CD8-positive, alpha-beta memory T cell (primary cell): ENCODE measurements at places on chromosomes 12 and 14.

DNA sequence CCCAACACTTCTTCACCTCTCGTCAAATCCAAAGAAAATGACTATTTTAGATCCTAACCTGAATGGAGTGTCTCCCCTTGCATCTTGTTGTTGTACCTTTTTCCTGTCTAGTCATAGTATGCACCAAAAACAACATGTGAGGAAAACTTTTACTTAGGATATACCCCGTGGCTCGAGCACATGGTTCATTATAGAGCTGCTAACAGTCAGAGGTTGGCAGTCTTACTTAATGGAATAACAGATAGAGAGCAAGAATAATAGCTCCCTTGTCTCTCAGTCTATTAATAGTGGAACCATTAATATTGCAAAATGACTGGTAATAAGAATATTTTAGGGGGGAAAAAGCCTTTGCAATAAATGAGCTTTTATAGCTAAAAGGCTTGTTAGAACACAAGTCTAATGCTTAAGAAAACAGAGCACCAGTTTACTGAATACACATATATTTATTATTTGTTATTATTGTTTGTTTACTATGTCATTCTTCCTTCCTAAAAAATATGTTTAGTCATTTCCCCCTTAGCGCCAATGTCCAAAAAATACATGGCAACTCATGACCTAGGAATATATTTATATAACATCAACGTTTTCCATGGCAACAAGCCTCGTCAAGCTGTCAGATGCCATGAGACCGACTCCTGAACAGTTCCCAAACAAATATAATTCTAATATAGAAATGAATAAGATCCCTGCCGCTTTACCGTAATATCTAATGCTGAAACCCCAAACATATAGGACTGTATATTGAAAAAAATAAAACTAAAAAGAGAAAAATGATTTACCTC, 592.4 kb downstream of the SOX5 start:
- DNase-seq, result no peak

GRCh38 chr12:130120012-130120805, 42.1 kb upstream of the FZD10 start:
- no peak for DNase-seq

DNA sequence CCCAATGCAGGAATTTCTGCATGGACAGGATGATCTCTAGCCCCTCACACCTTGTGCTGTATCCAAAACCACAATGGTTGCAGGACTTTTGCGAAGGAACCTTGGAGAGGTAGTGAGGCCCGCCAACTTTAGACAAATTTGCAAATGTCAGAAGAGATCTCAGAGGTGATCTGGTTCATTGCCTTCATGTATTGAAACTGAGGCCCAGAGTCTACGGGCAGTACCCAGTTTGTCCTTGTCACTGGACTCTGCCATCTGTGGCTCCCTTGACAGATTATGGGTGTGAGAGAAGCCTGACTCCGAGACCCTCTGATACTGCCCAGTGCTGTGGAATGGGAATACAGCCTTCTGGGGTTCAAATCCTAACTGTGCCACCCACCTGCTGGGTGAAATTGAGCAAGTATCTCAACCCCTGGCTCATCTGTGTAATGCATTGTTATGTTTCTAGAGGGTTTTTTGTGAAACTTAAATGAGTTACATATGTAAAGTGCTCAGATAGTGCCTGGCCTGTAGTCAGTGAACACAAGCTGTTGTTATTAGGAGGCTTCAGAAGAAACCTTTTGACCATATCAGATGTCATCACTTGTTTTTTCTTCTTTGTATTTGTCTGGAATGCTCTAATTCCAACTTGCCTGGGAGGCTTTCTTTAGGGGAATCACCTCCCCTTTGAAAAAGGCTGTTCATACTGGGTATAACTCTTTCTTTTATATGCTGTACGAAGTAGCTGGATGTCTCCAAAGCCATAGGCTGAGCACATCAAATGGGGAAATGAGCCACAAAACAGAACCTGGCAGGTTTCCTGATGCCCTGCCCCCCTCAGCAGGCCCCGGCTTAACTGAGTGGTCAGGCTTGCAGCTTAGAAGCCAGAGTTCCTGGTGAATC, 71.4 kb upstream of the SRSF5 start:
- DNase-seq, result no peak

DNA sequence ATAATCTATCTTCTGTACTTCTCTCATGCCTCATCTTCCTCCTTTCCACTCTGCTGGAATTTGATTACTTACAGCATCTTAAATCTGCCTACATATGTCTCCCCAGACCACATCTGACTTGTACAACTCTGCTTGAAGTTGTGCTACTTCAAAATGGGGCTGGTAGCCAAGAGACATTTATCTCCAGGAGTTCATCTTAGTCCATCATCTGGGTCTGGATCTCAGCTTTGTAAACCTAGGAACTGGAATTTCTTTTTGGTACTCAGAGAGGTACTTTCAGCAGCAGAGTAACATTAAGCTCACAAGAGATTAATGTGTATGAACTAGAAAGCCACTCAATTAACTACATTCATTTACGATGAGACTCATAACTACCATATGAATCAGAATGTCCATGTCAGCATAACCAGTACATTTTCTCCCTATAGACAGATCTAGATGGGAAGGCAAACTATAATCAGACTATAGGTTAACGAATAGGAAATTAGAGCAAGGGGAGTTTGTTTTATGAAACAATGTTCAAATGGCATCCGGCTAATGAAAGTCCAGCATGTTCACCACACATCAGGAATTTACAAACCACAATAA, 178.8 kb downstream of the CEP128 start:
- DNase-seq, result no peak

DNA sequence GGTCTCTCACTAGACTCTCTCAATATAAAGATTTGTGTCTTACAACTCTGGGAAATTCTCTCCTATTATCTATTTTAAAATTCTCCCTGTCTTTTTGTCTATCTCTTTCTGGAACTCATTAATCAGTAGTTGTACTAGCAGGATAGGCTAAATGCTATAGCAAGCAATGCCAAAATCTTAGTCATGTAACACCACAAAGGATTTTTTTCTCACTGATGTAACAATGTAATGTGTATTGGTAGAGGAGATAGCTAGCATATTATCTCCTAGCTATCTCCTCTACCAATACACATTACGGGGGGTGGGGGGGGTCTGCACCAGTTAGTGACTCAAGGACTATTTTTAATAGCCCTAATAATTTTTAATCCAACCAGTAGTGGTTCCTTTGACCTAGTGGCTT, 225.4 kb downstream of the KLHL28 start:
- no peak for DNase-seq

- DNase-seq, result no peak
Observed at GRCh38 chr12:20696181-20696905, 1.2 kb downstream of the SLCO1C1 start.

- no peak for DNase-seq
Observed at GRCh38 chr12:107547389-107547788, 138.2 kb upstream of the PWP1 start.

DNA sequence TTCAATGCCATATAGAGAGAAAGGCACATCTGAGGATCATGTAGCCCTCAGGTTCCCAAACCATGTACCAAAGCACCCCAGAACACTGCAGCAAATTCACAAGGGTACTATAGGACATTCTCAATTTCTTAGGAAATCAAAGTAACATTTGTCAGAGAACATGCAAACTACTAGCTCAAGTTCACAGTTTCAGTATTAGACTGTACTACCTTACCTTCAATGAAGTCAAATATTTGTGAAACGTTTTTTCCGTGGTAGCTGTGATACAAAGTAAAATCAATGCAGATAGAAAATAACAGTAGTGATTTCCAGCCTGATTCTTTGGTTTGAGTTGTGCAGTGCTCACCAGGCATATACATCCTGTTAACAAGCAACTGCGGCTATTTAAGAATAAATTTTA, 197.1 kb downstream of the MED13L start:
- DNase-seq, result no peak
